Esophagus squamous epithelium (tissue), 5 donors: ENCODE measurements at places on chromosomes 7 and 10. TPM values are rescaled to one million over a fixed set of nuclear protein-coding genes. Genes with fewer than 3 reads are reported as not detected.

DNA sequence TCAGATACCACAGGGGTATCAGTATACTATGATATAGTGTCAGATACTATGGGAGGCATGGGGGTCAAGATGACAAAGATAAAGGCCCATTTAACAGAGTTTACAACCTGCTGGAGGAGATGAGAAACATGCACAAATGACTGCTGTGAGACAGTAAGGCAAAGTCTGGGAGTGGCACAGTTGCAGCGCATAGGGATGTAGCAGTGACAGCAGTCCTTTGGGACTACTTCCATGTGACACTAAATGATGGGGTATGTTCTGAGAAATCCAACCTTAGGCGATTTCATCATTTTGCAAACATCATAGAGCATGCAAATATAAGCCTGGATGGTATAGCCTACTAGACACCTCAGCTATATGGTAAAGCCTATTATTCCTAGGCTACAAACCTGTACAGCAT lies 56.8 kb downstream of the CDK1 start:
- H3K27me3 ChIP-seq: no peaks in the 10 kb centered on the region
- no peak overlapping the region for H3K27ac ChIP-seq
- no peaks in the 10 kb centered on the region for H3K4me1 ChIP-seq
- H3K36me3 ChIP-seq: no peaks in the 10 kb centered on the region
- no peak overlapping the region for H3K4me3 ChIP-seq

- H3K4me1 ChIP-seq: peaks cover 37% of the 10 kb centered on the region
- no peaks in the 10 kb centered on the region for H3K36me3 ChIP-seq
- H3K27me3 ChIP-seq: no peaks in the 10 kb centered on the region
- H3K4me3 ChIP-seq: no peak overlapping the region
Observed at GRCh38 chr10:19946791-19947190, 130.6 kb downstream of the PLXDC2 start.

ZNF727 gene
- 2.5 TPM for total RNA-seq

MYH16 gene
- not detected for total RNA-seq
